ENCODE measurements at places on chromosomes 3 and 15.

DNA sequence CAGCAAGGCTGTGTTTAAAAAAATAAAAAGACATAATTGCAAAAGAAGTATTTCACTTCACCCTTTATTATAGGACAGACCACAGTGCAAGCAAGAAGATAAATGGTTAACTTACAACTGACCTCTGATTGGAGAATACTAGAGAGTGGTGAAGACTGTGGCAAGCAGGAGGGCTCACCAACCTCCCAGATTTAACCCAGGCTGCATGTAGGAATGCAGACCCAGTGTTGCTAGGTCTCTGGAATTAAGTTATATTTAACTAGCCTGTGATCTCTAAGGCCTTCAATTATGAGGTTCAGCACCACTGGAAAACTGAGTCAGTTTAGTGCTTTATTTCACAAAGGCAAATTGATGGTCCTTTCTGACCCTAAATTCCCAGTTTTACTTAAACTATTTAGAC is 436.6 kb downstream of the LPP start:
- no peak for DNase-seq

DNA sequence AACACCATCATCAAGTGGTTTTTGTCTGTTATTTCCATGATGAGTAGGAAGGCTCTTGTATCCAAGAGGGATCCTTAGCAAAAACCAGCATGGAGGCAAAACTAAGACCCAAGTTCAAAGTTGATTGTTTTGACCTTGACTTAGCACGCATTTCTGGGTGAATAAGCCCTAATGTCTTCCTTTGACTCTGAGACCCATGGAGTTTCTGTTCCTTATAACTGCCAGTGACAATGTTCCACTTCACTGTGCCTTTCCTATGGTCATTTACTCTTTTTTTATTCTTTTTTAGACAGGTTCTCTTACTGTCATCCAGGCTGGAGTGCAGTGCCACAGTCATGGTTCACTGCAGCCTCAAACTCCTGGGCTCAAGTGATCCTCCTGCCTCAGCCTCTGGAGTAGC is 118.2 kb upstream of the MRPL3 start:
- DNase-seq, result no peak

GRCh38 chr15:28943611-28944230 is 57.9 kb downstream of the APBA2 start:
- DNase-seq, result no peak

DNA sequence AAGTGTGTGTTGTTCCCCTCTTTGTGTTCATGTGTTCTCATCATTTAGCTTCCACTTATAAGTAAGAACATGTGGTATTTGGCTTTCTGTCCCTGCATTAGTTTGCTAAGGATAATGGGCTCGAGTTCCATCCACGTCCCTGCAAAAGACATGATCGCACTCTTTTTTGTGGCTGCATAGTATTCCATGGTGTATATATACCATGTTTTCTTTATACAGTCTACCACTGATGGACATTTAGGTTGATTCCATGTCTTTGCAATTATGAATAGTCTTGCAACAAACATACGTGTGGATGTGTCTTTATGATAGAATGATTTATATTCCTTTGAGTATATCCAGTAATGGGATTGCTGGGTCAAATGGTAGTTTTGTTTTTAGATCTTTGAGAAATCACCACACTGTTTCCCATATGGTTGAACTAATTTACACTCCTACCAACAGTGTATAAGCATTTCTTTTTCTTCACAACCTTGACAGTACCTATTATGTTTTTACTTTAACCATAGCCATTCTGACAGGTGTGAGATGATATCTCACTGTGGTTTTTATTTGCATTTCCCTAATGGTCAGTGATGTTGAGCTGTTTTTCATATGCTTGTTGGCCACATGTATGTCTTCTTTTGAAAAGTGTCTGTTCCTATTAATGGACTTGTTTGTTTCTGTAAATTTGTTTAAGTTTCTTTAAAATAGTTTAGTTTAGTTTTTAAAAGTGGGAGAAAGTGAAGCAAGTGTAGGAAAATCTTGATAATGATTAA is 21.9 kb upstream of the SLC30A4 start:
- no peak for DNase-seq

- DNase-seq, result no peak
Observed at GRCh38 chr15:39434163-39434562, 146.7 kb upstream of the THBS1 start.

DNA sequence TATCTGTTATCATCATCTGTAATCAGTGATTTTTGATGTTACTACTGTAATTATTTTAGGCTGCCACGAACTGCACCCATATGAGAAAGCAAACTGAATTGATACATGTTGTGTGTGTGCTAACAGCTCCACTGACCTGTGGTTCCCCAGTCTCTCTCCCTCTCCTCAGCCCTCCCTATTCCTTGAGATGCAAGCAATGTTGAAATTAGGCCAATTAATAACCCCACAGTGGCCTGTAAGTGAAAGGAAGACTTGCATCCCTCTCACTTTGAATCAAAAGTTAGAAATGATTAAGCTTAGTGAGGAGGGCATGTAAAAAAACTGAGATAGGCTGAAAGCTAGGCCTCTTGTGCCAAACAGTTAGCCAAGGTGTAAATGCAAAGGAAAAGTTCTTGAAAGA is 218.6 kb upstream of the LRRFIP2 start:
- peak; percentile 2 for DNase-seq

- DNase-seq, result no peak
Observed at GRCh38 chr3:120350401-120350941, 1.3 kb upstream of the LRRC58 start.

DNA sequence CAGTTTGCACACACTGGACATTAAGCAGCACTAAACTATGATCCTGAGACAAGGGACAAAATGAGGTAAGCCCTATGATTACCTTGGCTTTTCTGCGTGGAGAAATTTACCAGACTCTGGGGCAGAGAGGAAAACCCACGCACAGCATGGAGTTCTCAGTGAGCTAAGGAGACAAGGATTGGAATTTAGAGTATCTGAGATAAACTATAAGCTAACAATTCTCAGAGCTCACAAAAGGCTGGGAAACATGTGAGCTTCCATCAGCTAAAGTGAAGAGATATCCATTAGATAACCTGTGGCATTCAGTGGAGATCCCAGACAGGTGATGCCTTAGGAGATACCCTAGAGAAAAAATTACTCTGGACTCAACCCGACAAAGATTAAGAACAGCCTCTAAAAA is 48.7 kb downstream of the NBEAL2 start:
- no peak for DNase-seq

DNA sequence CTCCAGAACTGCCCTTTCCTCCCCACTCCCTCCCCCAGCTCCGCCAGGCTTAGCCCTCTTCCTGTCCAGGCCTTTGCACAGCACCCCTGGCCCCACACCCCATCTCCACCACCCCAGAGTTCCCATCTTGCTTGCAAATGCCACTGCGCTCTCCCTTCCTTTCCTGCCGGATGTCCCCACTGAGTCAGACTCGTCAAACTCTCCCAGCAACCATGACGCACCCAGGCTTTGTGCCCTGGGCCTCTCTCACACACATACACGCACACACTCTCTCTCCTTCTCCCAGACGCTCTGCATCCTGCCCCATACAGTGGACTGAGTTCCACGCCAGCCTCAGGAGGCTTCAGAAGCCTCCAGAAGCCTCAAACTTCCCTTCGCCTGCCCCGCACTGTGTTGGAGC is 2.8 kb upstream of the CCDC9B start:
- DNase-seq, result no peak

DNA sequence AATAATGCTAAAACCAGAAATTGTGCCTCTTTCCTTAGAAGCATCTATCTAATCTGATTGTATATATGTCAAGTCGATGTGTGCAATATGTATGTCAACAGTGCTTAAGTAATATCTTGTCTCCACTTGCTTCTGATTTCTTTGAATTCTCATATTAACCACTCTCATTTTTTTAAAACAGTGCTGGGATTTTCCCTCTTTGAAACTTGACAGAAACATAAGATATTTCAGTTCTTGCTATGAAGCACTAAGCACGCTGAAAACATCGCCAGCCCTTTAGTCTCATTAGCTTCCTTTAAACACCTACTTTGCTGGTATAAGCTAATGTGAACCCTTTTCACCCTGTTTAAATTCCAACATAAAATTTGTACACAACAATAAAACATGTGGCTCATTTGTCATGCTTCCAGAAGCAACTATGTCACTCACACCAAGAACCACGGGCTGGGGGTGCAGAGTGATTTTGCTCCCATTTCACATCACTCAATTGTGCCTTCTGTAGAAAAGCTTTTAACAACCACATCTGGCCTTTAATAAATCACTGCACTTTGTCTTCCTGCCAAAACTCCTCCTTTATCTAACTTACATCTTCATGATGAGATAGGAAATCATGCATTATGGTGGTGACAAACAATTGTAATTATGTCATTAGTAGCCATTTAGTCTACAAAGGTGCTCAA is 185.2 kb downstream of the FOXP1 start:
- no peak for DNase-seq

DNA sequence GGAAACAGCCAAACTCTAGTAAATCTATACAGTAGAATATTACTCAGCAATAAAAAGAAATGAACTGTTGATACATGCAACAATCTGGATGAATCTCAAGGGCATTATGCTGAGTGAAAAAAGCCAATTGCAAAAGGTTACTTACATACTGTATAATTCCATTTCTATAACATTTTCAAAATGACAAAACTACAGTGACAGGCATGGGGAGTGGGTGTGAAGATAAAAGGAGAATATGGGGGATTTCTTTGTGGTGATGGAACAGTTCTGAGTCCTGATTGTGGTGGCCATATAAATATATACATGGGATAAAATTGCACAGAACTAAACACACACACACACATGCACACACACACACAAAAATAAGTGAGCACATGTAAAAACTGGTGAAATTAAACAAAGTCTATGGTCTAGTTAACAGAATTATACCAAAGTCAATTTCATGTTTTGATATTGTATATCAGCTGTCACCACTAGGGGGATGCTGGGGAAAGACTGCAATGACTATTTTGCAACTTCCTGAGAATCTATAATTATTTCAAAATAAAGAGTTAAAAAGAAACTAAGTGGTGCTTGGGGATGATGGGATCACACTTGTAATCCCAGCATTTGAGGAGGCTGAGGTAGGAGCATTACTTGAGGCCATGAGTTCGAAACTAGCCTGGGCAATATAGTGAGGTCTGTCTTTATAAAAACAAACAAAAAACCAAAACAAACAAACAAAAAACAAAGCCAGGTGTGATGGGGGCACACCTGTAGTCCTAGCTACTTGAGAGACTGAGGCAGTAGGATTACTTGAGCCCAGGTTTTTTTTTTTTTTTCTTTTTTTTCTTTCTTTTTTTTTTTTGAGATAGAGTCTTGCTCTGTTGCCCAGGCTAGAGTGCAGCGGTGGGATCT is 66.0 kb downstream of the SPTSSB start:
- DNase-seq, result peak; percentile 21

DNA sequence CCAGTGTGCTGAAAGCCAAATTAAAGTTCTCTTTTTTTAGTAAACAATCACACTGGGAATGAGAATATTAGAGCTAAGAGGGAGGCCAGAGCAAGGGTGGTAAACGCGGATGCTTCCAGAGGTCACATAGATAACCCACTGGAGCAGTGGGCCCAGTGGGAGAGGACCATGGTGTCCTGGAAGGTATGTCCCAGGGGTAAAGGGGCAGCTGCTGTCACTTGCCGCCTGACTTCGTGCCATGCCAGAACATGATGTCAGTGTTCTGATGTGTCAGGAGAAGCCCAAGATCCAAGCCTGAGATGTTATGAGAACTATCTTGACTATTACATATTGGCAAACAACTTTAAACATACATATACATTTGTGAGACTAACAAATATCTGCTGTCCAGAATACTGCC is 211.9 kb upstream of the IL12A start:
- no peak for DNase-seq

- DNase-seq, result no peak
Observed at GRCh38 chr3:161101609-161102008, 3.5 kb downstream of the B3GALNT1 start.

DNA sequence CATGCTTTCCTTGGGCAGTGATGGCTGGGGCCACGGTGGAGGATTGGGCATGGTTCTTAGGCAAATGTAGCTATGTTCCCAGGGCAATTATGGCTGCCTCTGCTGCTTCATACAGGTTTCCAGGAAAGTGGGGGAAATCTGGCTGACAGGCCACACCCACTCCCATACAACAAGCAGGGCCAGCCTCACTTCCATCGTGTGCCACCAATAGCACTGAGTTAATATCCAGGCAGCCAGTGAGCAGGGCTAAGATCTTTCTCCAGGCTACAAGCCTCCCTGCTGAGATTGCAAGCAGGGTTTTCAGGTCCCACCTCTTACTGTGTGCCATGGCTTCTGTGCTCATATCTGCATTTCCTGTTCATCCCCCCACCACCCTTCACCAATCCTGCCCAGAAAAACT is 1291.9 kb downstream of the SI start:
- DNase-seq, result no peak

- no peak for DNase-seq
Observed at GRCh38 chr3:29255854-29256696, 24.8 kb upstream of the RBMS3 start.

- no peak for DNase-seq
Observed at GRCh38 chr3:58001979-58002378, 6.2 kb upstream of the FLNB start.

- DNase-seq, result no peak
Observed at GRCh38 chr3:58207954-58208353, 2.8 kb downstream of the DNASE1L3 start.

DNA sequence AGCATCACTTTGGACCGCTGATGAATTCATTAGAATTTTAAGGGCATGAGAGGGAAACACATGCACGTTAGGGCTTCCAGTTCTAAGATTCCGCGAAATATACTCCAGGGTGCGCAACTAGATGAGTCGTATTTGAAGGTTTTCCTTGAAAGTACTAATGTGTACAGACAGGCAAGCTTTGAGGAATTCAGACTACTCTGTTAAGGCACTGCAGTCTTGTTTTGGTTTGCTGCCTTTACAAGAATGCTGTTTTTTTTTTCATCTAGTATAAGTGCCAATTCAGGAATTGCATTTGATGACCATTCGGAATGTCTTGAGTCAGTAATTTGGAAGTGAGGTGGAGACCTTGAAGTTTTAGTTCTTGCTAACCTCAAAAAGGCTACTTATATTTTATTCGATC is 19.1 kb downstream of the TRNT1 start:
- no peak for DNase-seq

DNA sequence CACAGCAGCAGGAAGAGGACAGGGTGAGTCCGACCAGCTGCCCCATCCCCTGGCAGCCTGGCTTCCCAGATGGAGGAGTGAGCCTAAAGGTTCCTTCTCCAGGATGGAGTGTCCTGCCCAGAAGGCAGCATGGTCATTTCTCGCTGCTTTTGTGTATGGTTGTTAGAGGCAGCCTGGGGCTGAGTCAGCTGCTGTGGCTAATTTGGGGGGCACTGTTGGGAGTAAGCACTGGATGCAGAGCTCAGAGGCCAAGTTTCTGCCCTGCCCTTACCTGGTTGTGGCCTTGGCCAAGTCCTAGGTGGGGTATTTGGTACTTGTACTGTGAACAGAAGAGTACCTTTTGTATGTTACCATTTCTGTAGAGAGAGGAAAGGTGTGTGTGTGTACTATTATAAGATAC is 78.6 kb downstream of the ADAMTS7 start:
- no peak for DNase-seq

GRCh38 chr3:71707595-71707994 is 17.6 kb downstream of the EIF4E3 start:
- DNase-seq, result no peak

All from activated CD4-positive, alpha-beta T cell treated with anti-CD3 and anti-CD28 coated beads, Interleukin-2, amount 50 U/mL, for 16 hours (primary cell).